Activated T-cell treated with anti-CD3 and anti-CD28 coated beads for 48 hours (primary cell): ENCODE measurements at places on chromosomes 2 and 18.

DNA sequence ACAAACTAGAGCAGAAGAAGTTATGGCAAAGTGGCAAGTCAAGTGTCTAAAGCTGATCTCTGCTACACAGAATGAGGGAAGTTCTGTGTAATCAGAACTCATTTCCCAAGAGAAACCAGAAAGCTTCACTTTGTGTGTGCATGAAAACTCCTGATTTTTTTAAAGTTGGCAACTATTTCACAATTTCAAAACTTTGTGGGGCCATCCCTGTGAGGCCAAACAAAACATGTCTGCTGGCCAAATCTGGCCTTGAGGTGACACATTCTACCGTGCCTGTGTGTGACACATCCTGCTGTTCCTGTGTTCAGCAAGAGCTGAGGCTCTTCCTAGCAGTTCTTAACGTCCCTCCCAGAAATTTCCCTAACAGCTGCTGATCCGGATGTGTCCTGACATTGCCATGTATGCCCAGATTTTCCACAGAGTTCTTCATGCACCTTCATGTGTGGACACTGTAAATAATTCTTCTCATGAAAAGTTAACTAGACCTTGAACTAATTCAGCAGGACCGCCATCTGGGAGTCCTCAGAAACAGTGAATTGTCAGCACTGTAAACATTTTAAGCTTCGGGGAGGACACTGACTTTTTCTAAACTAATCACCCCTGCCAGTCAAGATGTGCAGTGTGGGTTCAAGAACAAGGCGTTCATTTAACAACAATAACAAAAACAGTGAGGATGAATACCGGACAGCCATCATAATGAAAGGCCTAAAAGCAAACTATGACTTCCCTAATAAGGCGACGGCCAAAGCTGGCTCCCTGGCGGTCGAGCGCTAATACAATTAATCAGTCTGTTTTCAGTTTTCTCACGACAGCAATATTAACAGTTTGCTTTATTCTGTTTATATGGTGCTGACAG is 99.0 kb downstream of the PLEKHM3 start:
- no peak for DNase-seq

DNA sequence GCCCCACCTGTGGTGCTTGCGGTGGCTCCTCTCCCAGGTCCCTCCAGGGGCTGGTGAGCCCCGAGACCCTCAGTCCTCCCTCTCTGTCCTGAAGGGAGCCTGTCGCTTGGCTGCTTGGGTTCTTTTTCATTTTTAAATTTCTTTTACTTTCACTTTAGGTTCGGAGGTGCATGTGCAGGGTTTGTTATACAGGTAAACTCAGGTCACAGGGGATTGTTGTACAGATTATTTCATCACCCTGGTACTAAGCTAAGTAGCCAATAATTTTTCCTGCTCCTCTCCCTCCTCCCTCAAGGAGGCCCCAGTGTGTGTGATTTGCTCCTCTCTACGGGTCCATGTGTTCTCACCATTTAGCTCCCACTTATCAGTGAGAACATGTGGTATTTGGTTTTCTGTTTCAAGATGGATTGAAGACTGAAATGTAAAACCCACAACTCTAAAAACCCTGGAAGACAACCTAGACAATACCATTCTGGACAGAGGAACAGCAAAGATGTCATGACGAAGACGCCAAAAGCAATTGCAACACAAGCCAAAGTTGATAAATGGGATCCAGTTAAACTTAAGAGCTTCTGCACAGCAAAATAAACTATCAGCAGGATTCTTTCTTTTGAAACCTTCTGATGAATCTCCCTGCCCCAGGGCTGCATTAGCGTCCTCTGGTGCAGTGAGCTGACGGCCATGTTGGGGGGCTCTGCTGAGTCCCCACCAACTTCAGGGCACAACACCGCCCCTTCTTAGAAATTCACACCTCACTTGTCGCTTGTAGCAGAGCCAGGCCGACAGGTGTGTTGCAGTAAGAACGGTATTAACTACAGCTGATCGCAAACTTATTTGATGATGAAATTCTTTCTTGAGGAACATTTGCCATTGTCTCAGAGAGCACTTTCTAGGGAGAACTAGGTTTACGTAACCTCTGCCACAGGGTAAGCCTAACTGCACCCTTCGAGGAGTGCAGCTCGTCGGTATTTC is 135.3 kb downstream of the ZNF236 start:
- no peak for DNase-seq

- no peak for DNase-seq
These were observed 30.1 kb upstream of the SNTG2 start for GRCh38 chr2:920573-920972.

DNA sequence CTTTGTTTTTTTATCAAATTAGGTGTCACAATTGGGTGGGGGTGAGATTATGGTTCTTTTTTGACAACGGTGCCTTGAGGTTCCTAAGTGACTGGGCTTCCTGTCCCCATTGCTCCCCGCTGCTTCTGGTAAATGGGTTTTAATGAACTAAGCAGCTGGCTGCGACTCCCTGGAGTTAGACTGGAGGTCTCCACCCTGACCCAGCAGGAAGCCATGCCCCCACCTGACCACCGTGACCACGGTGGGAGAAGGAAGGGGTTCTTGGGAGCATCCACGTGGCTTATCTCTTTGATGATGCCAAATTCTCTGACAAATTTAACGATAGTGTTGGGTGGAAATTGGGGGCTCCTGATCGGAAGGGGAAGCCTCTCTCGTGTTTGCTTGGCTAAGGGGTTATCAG is 12.2 kb downstream of the CNDP2 start:
- no peak for DNase-seq

- no peak for DNase-seq
These were observed 88.2 kb downstream of the GALNT14 start for GRCh38 chr2:31049916-31050588.

DNA sequence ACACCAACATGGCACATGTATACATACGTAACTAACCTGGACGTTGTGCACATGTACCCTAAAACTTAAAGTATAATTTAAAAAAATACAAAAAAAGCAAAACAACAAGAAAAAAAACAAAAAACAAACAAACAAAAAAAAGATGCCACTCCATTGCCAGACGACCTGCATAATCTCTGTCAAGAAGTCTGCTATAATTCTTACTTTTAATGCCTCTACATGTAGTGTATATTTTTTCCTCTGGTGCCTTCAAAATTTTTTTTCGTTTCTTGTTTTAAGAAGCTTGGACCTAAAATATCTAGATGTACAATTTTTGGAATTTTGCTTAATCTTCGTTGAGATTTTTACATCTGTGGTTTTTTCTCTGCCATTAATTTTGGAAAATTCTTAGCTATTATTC is 235.6 kb upstream of the ZNF521 start:
- DNase-seq = no peak

DNA sequence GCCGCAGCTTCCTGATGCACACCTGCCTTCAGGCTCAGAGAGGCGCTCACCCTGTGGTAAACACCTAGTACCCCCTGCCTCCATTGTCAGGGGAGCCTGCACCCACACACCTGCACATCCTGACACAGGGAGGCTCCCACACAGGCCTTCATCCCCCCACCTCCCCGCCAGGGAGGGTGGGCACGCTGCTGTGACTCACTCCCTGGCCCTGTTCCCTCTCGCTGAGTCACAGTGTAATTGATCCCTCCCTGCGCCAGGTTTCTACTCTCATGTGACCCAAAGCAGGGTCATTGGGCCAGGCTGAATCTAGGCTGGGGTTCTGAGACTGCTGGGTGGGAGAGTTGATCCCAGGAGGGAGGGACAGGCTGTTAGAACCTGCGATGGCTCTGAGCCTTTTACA is 8.5 kb upstream of the CELF4 start:
- no peak for DNase-seq

DNA sequence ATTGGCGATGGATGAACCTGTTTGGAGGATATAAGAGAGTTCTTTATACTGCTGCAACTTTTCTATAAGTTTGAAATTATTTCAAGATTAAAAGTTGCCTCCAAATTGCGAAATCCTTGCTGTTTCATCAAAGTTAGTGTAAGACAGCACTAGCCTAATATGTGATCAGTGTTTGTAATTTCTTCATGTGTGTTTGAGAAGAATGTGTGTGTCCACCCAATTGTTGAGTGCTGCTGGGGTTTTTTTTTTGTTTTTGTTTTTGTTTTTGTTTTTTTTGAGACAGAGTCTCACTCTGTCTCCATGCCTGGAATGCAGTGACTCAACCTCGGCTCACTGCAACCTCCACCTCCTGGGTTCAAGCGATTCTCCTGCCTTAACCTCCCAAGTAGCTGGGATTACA is 33.4 kb downstream of the CDK15 start:
- DNase-seq = no peak

DNA sequence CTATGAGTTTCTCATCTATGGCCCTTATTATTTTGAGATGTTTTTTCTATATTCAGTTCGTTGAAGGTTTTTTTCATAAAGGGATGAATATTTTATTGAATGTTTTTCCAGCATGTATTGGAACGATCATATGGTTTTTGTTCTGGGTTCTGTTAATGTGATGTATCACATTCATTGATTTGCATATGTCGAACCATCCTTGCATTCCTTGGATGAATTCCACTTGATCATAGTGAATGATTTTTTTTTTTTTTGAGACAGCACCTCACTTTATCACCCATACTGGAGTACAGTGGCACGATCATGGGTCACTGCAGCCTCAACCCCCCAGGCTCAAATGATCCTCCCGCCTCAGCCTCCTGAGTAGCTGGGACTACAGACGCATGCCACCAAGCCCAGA is 5.5 kb upstream of the NEMP2 start:
- DNase-seq = no peak

GRCh38 chr2:152411154-152411553 is 76.2 kb downstream of the FMNL2 start:
- no peak for DNase-seq

DNA sequence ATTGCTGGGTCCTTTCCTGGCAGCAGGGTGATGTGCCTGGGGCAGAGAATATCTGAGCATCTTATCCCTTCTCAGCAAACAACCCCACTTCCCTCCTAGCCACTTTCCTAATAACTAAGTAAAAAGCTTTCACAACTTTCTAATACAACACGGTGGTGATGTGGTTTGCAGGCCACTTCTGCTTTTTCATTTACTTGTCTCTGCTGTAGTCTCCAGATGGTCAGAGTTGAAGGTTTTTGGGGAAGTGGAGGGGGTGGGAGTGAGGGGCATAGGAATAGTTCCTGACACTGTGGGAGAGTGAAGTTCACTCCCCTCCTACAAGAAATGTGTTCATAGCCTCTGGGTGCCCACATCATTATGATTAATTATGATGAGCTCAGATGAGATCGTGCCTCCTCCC is 11.6 kb downstream of the OXER1 start:
- DNase-seq = no peak

GRCh38 chr2:64644458-64645382 is 9.0 kb downstream of the SERTAD2 start:
- no peak for DNase-seq

DNA sequence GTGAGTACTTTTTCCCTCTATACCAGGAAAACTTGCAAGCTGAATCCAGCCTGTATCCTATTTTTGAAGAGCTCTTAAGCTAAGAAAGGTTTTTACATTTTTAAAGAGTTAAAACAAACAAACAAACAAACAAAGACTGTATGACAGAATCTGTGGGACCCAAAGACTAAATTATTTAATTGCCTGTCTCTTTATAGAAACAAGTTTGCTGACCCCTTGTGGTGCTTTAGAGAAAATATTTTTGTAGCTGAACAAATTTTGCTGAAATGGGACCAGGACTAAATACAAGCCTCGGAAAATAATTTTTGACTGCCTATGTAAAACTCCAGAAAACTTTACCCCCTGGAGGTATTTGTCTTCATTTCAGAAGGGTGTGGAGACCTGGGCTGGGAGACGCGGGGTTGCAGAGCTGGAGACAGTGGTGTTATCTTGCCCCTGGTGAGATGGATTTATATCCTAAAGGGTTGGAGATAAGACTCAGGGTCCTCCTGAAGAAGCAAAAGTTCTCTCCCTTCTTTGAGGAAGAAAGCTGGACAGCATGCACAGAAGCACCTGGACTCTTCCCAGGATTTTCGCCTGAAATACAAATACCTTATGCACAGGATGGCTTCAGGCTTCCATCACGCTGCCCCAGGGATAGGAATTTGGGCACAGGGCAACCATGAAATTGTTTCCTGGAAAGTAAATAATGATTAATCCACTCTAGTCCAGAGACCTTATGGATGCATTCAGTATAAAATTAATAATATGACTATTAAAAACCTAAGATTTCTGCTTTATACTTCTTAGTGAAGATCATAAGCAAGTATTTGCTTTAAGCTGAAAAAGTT is 54.3 kb downstream of the TMX3 start:
- DNase-seq = no peak

- no peak for DNase-seq
These were observed 19.6 kb downstream of the CHN1 start for GRCh38 chr2:174985614-174986013.

GRCh38 chr18:74631623-74632350 is 34.1 kb downstream of the ZNF407 start:
- no peak for DNase-seq

- DNase-seq = no peak
These were observed 136.1 kb upstream of the NOSTRIN start for GRCh38 chr2:168666339-168666738.

DNA sequence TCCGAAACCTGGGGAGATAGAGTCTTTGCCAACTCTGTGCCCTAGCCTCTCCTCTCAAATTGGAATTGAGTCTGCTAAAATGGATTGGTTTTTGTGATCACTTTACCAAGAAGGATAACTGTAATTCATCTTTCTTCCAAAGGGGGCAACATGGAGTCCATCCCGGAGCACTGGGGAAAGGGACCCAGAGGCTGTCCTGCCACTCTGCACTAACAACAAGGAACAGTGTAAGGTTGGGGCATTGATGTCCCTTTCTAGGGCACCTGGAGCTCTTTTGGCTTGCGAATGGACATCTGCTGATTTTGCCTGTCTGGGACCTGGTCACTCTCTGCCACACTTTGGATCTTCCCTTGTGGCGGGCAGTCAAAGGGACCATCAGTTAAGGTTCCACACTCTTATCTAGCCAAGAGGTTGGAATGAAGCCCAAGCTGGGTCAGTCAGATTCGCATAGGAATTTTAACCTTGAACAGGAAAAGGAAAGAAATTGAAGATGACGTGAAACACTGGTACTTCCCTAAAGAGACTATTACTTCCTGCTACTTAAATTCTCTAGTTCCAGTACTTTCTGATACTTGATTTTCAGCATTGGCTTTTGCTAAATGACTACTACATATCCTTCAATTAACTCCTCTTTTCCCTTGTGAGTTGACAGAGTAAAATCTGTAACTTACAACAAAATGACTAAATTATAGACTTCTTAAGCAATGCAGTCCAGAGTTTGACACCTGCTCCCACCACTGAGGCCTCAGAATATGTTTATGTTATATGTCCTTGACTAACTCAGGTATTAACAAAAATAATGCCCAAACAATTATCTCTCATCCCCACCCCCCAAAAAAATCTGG is 64.7 kb upstream of the KLF7 start:
- DNase-seq = no peak
